ENCODE measurements at places on chromosomes 7 and 10.
A peak's percentile ranks its signal among the peaks of the same experiment; 100 is the strongest.

DNA sequence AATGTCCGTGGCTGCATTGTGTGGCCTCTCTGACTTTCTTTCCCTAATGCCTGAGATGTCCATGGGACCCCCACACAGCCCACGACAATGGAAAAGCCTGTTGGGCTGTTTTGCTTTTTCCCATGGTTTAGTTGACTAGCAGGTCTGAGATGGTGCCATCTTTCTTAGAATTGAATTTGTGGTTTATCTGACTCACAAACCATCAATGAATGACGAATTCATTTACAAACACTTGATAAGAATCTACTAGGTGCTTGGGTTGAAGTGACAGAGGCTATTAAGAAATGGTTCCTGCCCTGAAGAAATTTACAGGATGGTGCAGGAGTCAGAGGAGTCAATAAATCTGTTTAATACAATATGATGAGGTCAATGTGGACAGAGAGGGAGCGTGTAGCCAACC, 75.4 kb downstream of the OTUD1 start:
- no peak for DNase-seq

DNA sequence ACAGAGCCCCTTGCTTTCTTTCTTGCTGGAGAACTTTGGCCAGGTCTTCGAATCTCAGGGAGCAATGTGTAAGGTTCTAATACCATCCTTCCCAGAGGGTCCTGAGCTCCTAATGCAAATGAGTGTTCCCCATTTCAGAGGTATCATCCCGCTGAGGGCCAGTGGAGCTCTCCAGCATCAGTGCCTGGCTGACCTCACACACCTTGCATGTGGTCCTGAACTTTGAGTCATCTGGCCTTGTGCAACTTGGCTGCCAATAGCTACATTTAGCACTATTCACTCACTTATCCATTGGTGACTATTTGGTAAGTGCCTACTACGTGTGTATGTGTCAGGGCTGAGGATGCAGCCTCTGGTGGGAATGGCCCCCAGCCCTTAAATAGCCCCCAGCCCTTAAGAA, 48.4 kb upstream of the HABP2 start:
- DNase-seq = no peak

- DNase-seq = no peak
Observed at GRCh38 chr7:33804140-33804660, 101.1 kb upstream of the BMPER start.

GRCh38 chr10:1049425-1049958, 573 bp upstream of the IDI1 start:
- no peak for DNase-seq

DNA sequence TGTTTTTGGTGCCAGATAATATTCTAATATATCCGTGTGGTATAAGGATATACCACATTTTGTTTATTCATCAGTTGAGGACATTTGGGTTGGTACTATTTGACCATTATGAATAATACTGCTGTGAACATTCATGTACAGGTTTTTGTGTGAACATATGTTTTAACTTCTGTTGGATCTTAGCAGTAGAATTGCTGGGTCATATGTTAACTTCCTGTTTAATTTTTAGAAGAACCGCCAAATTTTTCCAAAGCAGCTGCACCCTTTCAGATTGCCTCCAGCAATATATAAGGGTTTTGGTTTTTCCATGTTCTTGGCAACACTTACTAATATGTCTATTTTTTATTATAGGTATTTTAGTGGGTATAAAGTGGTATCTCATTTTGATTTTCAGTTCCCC, 22.8 kb downstream of the VPS26A start:
- DNase-seq = no peak

GRCh38 chr7:151599401-151600227, 79.9 kb upstream of the RHEB start:
- DNase-seq = no peak

DNA sequence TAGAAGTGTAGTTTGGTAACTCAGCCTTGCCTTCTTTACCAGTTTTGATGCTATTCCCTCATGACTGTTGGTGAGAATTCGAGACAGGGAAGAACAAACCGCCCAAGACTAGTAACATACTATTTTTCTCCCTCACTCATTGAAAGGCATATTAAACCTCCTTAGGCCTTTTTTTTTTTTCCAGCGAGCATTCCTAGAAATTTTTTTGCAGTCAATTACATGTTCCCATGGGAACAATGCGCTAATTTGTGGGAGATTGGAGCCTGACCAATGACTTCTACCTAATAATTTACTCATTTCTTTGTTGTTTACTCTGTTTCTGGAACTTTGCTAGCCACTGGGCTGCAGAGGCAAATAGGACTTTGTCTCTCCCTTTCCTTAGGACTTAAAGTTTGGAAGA, 6.0 kb downstream of the VPS50 start:
- no peak for DNase-seq

- peak; percentile 26 for DNase-seq
Observed at GRCh38 chr10:69089638-69090599, 2.0 kb downstream of the SRGN start.

DNA sequence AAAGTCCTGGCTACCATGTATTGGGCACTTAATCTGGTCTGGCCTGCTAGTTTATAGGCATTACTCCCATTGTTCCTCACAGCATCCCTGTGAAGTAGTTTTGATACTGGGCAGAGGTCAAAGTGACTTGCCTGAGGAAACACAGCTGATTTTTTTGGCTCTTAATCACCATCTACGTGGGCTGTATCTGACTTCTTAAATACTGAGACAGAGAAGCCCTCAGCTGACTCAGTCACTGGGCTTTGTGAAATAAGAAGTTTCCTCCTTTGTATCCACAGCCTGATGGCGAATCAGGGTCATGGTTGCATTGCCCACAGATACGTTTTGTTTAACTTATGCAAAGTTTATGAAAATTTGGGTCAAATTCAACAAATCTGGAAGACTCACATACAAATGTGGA, 13.2 kb downstream of the TACR2 start:
- no peak for DNase-seq

DNA sequence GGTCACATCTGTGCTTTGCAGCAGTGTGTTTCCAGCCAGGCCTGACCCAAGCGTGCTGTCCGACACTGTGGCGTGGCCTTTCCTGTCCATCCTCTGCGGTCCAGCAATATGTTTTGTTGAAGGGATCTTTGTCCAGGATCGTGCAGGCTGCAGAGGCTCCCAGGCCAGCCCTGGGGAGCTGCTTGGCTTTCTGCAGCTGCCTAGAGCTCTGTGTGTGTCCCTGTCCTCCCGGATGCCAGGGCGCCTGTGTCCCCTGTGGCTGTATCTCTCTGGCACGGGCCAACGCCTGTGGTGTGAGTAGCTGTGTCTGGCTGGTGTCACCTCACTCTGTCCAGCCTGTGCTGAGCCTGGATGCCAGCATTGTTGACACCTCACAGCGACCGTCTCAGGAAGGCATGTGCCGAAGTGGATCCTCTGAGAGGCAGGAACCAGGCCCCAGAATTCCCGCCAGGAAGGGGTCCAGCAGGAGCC, 94.5 kb downstream of the INPP5A start:
- DNase-seq = no peak

DNA sequence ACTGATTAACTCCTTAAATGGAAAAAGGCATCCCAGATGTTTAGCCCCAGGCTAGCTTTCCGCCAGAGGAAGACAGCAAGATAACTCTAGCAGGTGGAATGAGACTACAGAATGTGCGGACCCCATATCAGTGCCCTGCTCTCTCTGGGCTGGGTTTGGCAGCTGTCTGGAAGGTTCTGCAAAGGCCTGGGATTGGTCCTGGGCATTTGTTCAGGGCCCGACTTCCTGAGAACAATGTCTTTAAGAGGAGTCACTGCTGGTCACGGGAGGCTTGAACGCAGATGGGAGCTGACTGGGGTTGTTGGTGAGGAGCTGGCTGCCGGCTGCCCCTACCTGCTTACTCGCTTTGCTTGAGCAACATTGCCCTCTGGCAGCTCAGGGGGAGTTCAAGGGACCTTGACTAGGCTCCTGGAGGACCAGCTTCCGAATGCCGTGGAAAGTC, 130.6 kb upstream of the BTBD16 start:
- no peak for DNase-seq

Measured in memory B cell (primary cell).